Stimulated activated CD8-positive, alpha-beta memory T cell treated with anti-CD3 and anti-CD28 coated beads, Interleukin-15, amount 100 ng/mL, for 48 hours (primary cell): ENCODE measurements at places on chromosomes 1 and 21.

DNA sequence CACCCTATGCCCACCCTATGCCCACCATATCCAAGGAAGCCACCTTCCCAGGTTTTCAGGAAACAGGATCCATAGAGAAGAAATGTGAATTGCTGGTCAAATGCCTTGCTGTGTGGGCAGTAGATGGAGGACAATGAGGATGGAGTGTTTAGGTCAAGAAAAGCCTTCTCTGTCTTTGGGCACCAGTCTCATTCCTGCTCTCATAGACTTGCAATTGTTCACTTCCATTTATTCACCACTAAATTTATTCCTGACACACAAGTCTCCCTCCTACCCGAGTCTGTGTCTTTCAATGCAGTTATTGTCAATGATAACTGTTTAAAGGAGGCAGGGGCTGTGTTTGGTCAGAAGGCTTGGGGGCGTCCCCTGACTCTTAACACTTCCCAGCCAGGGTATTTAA is 48.0 kb upstream of the ITPKB start:
- no peak for DNase-seq

DNA sequence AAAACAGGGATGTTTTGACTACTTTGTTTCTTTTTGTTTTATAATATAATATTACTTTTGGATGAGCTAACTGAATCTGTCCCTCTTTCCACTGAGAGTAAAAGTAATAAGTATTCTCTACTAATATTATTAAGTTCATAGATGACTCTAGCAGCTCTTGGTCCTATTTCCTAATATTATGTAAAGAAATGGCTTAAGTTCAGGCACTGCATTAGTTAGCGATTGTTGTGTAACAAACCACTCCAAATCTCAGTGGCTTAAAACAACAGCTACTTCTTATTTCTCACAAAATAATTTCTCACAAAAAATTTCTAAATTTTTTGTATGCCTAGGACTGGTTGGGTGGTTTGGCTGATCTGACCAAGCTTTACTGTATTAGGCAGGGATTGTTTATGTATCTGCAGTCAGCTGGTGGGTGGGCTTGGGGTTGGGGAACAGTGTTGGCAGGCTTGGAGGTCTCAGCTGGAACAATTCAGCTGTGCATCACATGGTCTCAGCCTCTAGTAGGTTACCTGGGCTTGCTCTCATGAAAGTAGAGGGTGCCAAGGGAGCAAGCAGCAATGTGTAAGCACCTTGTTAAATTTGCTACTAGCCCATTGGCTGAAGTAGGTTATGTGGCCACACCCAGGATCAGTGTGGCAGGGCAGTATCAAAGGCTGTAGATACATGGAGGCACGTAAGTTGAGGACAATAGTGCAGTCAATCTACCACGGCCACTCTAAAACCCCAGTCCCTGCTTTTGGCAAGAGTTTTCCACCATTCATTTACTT is 8.8 kb upstream of the CCT8 start:
- DNase-seq: no peak

GRCh38 chr1:200374569-200375295 is 35.1 kb downstream of the ZNF281 start:
- no peak for DNase-seq

GRCh38 chr1:201023517-201023902 is at the start of gene KIF21B:
Gene KIF21B (minus strand): TSS chr1:201023714. CDS start chr1:201023383, 331 bp downstream.
- DNase-seq: peak; percentile 90

- DNase-seq: no peak
Measured at GRCh38 chr1:89671775-89672488, 39.0 kb downstream of the LRRC8C start.

DNA sequence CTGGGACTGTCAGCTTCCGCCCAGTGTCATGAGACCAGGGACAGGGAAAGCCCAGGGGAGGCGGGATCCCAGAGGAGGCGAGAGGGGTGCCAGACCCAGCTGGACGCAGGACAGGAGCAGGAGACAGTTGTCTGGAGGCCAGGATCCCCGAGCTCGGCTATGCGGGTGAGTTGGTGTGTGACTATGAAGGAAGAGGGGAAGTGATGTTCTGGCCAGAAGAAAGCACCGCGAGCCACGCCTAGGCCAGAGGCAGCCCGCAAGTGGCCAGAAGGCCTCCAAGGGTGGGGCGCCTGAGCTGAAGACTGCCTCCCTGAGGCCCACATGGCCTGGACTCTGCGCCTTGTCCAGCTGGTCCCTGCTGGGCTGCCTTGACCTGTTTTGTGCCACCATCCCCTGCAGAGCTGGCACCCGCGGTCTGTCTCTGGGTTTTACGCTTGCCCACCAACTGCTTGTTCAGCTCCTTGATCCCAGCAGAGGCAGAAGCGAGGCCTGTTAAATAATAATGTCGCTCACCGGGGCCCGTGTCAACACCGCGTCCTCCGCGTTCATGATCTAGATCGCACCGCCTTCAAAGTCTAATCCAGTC is 85.2 kb upstream of the ACTL8 start:
- DNase-seq: no peak

GRCh38 chr1:115764541-115764940 is 4.0 kb downstream of the CASQ2 start:
- DNase-seq: no peak

GRCh38 chr21:26958788-26959187 is 8.1 kb downstream of the ADAMTS5 start:
- no peak for DNase-seq

GRCh38 chr1:205127646-205128045 is 5.9 kb upstream of the RBBP5 start:
- DNase-seq: no peak

DNA sequence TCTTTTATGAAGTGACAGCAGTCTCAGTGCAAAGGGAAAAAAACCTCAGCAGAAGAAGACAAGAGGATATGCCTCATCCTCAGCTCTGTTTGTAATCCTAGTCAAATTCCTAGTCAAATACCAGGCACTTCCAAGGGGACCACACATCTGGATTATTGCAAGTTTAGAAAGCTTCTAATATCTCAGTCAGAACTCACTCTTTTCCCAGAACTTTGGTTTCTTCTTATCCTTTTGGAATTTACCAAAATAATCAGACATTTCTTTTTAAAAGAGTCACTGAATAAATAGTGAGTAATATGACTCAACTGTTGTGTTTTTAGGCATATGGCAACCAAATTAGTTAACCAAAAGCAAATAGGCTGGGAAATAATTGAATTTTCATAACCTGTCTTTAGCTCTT is 47.8 kb downstream of the PRRX1 start:
- no peak for DNase-seq

DNA sequence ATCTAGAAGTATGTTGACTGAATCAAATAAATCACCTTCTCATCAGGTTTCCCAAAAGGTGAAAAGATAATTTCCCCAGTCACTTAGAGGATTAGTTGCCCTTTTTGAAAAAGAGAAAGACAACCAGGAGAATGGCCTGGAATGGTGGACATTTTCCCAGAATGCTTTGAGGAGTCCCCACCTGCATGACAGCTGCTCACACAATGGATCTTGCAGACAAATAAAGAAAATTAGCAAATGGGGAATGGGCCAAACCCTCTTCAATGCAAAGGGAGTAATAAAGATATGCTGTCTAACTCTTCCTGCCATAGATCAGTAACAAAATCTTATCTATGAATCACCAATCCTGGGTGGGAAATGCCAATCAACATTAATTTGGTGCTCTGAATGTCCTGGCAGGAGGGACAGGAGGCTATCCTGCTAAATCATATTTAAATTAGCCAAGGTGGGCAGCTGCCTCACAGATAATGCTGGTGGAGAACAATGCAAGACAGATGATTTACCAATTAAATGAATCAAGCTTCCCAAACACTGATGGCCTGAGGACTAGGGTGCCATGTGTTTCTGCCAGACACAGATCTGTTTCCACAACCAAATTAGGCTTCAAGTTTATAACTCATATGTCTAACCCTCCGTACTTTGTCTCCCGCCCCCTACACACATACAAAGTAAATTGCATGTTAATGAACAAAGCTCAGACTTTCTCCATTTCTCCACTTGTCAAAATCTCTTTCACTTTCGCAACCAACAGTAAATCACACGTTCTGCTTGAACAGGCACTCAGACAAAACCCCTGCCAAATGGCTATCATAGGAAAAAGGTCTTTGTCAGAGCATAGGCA is 488.0 kb upstream of the PLXNA2 start:
- DNase-seq: no peak

DNA sequence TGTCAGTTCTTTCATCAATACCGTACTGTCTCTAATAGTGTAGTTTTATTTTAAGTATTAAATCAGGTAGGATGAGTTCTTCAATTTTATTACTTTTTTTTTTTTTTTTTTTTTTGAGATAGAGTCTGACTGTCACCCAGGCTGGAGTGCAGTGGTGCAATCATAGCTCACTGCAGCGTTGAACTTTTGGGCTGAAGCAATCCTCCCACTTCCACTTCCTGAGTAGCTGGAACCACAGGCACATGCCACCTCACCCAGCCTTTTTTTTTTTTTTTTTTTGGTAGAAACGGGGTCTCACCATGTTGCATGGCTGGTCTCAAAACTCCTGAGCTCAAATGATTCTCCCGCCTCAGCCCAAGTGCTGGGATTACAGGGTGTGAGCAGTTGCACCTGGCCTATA is 44.3 kb downstream of the INAVA start:
- DNase-seq: no peak

- DNase-seq: no peak
Measured at GRCh38 chr1:219123036-219123435, 50.6 kb upstream of the LYPLAL1 start.

GRCh38 chr1:211320980-211321379 is 5.7 kb upstream of the TRAF5 start:
- DNase-seq: no peak

DNA sequence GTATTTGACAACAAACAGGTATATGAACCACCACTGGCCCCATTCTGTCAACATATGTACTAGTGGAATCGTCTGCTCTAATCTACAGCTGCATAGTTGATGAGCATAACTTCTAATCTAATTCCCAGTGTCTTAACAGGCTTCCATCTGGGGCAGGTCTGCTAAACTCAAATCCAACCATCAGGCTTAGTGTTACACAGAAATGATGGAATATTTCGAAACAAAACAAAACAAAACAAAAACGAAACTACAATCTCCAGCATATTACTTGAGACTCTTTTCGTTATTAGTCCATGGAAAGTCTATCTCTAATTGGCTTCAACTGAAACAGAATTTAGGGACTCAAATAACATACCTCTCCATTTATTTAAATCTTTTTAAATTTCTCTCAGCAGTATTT is 37.6 kb downstream of the DIPK1A start:
- no peak for DNase-seq

GRCh38 chr1:109134423-109134822 is 20.5 kb downstream of the ELAPOR1 start:
- DNase-seq: no peak

DNA sequence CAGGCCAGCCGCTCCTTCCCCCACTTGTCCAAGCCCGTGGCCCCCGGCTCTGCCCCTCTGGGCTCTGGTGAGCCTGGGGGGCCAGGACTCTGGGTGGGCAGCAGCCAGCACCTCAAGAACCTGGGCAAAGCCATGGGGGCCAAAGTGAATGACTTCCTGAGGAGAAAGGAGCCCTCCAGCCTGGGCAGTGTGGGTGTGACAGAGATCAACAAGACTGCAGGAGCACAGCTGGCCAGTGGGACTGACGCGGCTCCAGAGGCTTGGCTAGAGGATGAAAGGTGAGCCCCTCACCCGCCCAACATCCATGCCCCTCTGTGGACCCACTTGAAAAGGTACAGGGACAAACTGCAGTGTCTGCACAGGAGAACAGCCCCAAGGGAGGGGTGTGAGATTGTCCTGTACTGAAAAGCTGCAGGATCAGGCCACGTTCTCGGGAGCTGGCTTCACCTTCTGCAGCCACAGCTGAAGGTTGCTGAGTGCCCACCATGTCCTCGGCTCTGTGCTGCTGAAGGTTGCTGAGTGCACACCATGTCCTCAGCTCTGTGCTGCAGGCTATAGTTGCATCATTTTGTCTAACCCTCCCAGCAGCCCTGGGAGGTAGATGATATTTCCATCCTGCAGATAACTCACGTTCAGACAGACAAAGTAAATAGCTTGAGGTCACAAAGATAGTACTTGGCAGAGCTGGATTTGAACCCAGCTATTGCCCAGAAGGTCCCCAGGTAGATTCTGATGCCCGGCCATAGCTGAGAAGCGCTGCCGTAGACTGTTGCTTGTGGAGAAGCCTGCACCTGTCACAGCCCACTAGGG is 618 bp downstream of the C1orf226 start:
- DNase-seq: no peak

GRCh38 chr1:46020010-46020409 is 112.4 kb downstream of the PIK3R3 start:
- no peak for DNase-seq

GRCh38 chr1:159889821-159890252 is 10.1 kb downstream of the CFAP45 start:
- DNase-seq: no peak

DNA sequence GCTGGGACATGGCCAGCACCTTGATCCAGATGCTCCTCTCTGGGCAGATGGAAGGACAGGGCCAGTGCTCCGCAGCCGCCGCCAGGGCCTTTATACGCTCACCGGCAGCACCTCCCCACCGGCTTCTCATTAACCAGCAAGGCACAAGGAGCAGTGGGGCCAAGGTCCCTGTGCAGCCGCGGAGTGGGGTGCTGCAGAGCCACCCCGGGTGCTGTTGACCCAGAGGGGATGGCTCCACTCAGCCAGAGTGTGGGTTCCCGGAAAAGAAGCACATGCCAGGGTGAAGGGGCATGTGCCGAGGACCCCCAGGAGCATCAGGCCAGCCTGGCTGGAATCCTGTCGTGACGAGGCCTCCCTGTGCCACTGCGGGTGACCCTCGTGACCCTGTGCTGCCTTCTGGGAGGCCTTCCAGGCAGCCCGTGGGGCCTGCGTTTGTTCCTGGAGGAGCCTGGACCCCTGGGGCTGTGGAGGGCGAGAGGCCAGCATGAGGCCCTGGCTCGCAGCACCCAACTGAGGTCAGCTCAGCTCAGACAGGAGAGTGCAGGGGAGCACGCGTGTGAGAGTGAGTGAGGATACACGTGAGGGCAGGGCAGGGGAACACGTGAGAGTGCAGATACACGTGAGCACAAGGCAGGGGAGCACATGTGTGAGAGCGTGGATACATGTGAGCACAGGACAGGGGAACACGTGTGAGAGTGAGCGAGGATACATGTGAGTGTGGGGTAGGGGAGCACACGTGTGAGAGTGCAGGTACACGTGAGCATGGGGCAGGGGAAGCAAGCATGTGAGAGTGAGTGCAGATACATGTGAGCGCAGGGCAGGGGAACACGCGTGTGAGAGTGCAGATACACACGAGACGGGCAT is at the start of gene FTCD:
TSS of gene FTCD (minus strand) at position 66 of the 864 bp plus-strand sequence. CDS start at position 10, 56 bp downstream.
- DNase-seq: no peak
